Astrocyte of the spinal cord (primary cell): ENCODE measurements at places on chromosomes 6 and 20.
A peak's percentile ranks its signal among the peaks of the same experiment; 100 is the strongest.

- no peak for DNase-seq
Observed at GRCh38 chr6:36955671-36956445, 1.3 kb downstream of the PI16 start.

GRCh38 chr20:41854765-41855164, 236.6 kb upstream of the CHD6 start:
- DNase-seq = peak; percentile 32

DNA sequence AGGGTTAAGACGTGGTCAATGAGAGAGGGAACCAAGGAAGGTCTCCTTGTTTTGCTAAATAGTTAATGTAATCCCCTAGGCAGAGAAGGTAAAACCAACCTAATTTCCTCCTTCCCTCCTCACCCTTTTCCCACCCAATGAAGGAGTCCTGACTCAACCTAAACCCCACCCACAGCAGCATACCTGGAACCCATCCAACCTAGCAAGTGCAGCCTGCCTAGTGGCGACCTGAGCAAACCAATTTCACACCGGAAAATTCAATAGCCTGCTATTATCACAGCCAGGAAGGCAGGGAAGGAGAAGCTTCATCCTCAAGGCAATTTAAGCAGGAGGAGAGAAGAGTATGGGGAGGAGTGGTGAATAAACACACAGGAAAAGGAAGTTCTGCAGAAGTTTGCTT, 46.9 kb downstream of the OSTM1 start:
- DNase-seq = no peak

DNA sequence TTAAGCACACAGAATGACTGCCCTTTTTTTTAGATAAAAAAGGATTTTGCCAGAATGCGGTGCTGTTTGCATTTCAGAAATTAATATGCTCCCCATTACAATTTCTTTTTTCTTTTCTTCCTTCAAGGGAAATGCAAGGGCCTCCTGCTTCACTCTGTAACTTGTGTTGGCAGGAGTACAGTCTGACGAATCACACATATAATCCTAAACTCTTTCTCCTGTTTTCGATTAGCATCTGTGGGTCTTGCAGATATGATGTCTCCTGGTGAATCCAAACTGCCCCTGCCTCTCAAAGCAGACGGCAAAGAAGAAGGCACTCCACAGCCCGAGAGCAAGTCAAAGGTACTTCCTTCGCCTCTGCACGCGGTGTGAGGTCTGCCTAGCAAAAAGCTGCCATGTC, 149.5 kb downstream of the TMEM242 start:
- DNase-seq = no peak

- no peak for DNase-seq
Observed at GRCh38 chr20:10911298-10911697, 237.5 kb upstream of the JAG1 start.

DNA sequence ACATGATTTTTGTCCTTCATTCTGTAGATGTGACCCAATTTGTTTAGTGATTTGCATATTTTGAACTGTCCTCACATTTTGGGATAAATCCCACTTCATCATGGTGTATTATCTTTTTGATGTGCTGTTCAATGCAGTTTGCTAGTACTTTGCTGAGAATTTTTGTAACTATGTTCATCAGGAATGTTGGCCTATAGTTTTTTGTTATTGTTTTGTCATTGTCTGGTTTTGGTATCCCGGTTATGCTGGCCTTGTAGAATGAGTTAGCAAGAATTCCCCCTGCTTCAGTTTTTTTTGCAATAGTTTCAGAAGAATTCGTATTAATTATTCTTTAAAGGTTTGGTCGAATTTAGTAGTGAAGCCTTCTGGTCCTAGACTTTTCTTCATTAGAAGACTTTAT, 11.9 kb downstream of the KIF25 start:
- DNase-seq = peak; percentile 31

DNA sequence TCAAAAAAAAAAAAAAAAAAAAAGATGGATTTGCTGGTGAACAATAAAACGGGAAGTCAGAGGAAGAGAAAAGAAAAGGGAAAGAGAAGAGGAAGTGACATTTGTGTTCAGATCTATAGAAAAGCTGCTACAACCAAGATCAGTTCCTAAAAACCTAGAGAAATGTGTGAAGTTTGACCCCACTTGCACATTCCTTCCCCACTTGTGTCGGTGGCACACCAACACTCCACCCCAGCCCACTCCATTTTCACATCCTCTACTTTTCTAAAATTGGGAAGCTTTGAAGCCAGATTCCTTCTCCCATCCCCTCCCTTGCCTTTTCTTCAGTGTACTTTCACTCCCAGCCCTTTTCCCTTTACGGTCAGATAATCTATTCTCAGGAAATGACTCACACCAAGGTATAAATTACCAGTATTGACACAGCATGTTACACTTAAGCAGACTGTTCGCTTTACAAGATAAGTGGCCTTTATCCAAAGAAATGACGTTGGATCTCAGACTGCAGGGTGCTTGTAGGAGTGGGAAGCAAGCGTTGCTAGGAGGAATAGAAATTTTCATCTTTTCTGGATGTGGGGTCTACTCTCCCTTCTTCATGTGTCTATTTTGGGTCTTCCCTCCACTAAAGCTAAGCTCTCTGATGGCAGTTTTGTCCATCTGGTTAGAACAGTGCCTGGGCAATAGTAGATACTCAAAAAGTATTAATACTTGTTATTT, 92.5 kb upstream of the ADGRF1 start:
- peak; percentile 97 for DNase-seq

DNA sequence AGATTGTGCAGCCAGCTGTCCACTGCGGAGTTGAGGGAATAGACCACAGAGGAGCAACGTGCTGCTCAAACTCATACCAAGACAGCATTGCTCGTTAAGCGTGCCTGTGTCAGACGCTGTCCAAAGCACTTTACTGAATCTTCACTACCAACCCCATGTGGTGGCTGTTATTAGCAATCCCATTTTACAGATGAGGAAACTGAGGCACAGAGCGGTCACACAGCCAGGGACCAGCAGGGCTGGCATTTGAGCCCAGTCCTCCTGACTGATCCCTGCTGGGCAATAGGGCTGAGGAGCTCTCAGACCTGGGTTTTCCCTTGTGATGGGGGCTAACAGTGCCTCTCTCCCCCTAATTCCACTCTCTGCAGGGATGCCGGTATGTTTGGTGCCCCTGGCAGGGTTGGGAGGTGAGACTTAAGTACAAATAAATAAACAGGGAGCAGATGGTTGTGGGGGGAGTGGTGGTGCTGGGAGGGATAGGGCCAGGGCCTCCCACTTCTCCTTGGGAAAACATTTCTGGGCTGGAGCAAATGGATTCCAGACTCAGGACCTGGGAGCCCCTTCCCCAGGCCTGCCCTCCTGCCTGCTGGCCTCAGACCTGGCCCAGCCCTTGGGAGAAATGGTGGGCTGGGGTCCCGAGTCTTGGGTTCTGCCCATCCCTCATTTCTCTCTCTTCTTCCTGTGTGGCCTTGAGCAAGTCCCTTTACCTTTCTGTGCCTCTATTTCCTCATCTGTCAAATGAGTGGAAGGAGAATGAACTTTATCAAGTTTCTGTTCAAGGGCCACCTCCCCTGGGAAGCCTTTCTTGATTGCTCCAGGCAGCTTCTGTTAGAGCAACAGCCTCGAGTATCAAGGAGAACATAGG, 17.7 kb downstream of the SRXN1 start:
- DNase-seq = no peak

DNA sequence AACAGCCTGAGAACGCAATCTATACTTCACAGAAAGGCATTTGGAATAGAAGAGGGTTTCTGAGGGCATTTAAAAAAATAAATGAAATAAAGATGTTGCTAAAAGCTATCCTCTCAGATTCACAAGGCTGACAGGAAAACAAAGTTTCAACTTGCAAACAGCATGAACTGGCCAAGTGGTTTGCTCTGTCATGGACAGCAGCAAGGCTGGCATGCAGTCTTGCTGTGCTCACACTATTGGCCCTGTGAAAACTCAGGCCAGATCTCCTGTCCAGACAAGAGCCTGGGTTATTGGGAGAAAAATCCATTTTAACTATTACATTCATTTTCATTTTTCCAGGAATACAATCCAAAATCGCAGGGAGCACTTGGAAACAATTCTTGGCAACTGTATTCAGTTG, 506.2 kb upstream of the SLC35B3 start:
- no peak for DNase-seq
